Panc1 (cell line): ENCODE measurements at places on chromosomes 3 and 15.

DNA sequence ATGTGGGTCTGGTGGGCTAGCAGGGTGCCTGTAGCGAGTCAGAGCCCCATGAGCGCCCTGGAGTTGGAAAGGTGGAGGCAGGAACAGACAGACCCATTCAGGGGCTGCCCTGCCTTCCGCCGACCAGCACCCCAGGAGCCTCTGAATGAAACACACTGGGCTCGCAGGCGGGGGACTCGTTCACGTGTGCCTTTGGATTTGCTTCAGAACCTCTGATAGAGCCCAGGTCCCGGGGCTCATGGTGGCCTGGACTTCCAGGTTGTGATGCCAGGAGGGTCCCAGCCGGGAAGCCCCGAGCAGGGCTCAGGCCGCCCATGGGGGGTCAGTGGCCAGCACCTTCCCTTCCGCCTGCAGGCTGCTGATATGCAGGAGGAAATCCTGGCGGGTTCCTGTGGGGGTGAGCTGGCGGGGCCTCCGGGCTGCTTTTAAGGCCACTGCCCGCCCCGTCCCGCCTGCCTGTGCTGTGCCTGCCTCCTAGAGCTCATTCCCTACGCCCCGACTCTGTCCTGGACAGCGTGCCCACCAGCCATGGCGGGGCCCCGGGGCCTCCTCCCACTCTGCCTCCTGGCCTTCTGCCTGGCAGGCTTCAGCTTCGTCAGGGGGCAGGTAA is at the start of gene STAB1:
STAB1 (plus strand) TSS at position 453 of the 610 bp plus-strand sequence; CDS start at position 529, 76 bp downstream.
- no peak for DNase-seq

GRCh38 chr3:46612324-46612723 is at the start of gene FAM240A:
FAM240A (plus strand) TSS chr3:46612525; CDS start chr3:46612684, 159 bp downstream.
- no peak for DNase-seq

GRCh38 chr3:138230525-138230924 is 43.4 kb downstream of the ARMC8 start:
- no peak for DNase-seq

DNA sequence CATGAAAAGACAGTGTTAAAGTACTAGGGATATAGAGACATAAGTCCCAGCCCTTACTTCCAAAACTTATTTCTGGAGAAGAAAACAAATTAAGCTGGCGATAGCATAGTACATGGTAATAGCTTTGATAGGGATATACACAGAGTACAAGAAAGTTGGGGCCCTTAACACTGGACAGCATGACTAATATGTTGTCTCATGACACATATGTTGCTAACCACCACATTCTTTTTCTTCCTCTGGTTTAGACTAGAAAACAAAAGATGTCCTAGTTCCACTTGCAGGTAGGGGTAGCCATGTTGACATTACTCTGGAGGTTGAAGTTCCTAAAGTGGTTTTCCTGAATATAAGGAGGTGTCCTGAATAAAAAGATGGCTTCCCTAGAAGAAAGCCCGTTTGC is 75.3 kb downstream of the RFX7 start:
- no peak for DNase-seq

- DNase-seq, result no peak
Measured at GRCh38 chr3:165225604-165226003, 29.4 kb upstream of the SLITRK3 start.

DNA sequence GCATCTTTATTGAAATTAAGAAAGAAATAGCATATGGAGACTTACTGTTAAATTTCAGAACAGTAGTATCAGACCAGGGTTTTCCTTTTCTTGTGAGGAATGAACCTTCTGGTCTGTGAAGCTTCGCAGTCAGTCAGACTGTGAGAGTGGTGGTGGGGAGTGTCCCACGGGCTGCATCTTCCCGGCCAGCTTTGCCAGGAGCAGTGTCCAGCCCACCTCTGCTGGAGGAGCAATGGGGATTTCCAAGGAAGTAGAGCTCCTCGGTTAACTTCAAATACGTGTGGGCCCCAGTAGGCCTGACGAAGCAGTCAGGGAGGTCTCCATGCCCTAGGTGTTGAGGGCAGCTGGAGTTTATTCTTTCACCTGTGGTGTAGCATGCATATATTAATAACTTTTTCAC is 40.9 kb upstream of the FBXL22 start:
- DNase-seq, result no peak

GRCh38 chr3:169131690-169132464 is 531.6 kb downstream of the MECOM start:
- no peak for DNase-seq

- DNase-seq, result no peak
Measured at GRCh38 chr3:68424796-68425460, 507.4 kb downstream of the TAFA4 start.

GRCh38 chr15:73818308-73818985 is 54.9 kb upstream of the TBC1D21 start:
- DNase-seq, result no peak

DNA sequence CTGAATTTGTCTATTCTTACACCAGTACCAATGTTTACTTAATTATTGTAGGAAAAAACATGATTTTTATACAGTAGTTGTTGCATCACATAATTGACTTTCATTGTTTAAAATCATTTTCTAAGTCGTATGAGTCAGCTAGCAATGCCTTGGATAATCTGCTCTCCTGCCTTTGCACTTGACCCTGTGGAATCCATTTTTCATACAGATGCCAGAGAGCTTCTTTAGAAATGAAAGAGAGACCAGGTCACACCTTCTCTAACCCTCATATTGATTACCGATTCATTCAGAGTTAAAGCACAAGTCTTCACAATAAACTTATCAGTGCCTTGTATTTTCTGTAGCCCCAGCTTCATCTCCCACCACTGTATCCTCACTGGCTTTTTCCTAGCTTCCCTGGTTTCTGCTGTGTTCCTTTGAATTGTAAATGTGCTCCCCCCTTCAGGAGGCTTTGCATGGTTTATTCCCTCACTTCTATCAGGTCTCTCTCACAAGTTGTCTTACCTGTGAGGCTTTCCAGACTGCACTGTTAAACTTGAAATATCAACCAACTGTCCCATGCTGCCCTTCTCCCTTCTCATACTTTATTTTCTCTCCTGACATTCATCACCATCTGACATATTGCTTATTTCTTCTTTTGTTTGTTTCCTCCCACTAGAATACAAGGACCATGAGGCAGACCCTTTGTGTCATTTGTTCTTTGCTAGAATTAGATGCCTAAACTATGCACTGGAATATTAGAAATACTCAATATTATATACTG is 662.0 kb upstream of the GBE1 start:
- DNase-seq, result no peak

- no peak for DNase-seq
Measured at GRCh38 chr3:22594990-22595389, 608.1 kb upstream of the UBE2E2 start.

DNA sequence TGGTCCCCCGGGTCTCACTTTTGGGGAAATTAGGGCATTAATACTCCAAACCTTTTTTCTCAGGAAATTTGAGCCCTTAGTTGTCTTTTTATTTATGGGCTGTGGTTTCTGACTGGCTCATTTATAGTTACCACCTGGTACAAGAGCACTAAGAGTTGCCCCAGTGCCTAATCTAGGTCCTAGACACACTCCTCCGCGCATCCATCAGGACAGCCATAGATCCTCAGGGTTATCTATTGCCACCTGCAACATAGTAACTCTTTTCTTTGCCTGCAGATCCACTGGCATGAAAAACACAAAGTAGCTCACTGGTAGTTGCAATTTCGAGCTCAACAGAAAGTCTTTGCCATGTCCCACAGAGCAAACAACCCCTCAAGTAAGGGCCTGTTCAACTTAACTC is 576.4 kb upstream of the ROBO2 start:
- DNase-seq, result no peak

- no peak for DNase-seq
Measured at GRCh38 chr15:47726399-47726823, 9.1 kb downstream of the SEMA6D start.

DNA sequence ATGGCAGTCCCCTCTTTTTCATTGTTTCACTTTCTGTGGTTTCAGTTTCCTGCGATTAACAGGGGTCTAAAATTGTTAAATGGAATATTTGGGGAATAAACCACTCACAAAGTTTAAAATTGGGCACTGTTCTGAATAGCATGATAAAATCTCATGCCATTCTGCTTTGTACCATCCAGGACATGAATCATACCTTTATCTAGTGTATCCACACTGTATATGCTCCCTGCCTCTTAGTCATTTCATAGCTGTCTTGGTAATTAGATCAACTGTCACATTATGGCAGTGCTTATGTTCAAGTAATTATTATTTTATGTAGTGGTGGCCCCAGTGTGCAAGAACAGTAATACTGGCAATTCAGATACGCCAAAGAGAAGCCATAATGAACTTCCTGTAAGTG is 734.5 kb downstream of the ZPLD1 start:
- DNase-seq, result no peak

DNA sequence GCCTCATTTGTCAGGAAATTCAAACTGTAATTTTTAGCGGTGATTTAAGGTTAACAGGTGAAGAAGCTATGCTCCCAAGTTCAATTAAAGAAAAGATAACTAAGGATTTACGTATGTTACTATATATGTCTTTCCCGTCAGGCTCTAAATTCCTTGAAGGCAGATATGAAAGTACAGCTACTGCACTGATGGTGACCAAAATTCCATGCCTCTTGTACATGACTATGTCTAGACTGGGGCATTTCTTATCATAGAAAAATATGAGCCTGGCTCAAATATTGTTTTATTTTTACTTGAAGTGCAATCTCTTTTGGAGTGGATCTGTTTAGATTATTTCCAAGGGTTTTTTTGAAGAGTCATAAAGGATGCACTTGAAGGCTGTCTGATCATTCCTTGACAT is 647.1 kb upstream of the KCNMB2 start:
- DNase-seq, result no peak

DNA sequence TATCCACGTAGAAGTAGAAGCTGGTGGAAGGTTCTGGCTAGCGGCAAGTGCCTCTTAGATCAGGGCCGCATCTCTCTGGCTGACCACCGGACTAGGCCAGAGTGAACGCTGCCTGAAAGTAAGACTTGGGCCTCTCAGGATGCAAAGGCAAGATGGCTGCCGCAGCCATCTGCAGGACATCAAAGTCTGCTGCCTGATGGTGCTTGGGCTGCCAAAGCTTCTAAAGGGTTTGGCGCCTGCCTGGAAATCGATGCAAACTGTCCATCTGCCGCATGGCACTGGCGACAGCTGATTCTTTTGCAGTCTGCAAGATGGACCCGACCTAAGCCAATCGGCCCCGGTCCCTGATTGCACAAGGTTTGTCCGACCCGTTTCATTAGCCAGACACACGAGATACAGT is 196.7 kb upstream of the TBC1D5 start:
- DNase-seq, result no peak

- DNase-seq, result no peak
Measured at GRCh38 chr3:111947231-111947630, 31.6 kb upstream of the ABHD10 start.

- DNase-seq, result no peak
Measured at GRCh38 chr3:29091599-29092189, 189.2 kb upstream of the RBMS3 start.

- no peak for DNase-seq
Measured at GRCh38 chr15:93252780-93253179, 163.8 kb upstream of the RGMA start.

- no peak for DNase-seq
Measured at GRCh38 chr3:38653685-38654537, 4.4 kb upstream of the SCN5A start.

DNA sequence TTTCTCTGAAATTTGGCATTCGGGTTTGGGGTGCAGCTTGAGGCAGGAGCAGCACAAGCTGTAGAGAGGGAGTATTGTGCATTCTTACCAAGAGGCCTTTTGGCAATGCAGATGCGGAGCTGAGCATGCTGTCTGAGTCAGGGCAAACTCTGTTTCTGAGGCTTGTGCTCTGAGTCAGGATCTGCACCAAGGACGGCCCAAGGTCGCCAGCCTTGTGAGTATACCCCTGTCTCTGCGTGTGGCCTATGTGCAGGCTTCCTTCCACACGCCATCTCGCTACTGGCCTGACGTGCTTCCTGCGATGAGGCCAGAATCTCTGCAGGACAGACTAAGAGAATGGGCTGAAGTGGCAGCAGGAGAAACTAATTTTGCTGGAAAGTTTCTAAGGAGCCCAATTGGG is 83.8 kb upstream of the ROPN1 start:
- DNase-seq, result no peak

GRCh38 chr3:17023006-17023664 is 138.4 kb downstream of the PLCL2 start:
- no peak for DNase-seq

- DNase-seq, result no peak
Measured at GRCh38 chr3:30613133-30613825, 6.9 kb downstream of the TGFBR2 start.
